ENCODE measurements at places on chromosomes 11 and 22.

- H3K36me3 ChIP-seq = no peaks in the 10 kb centered on the region
- no peak for DNase-seq
- peaks cover 12% of the 10 kb centered on the region for H3K4me1 ChIP-seq
- H3K4me3 ChIP-seq = no peak overlapping the region
Observed at GRCh38 chr11:13208921-13209320, 68.7 kb upstream of the BMAL1 start.

DNA sequence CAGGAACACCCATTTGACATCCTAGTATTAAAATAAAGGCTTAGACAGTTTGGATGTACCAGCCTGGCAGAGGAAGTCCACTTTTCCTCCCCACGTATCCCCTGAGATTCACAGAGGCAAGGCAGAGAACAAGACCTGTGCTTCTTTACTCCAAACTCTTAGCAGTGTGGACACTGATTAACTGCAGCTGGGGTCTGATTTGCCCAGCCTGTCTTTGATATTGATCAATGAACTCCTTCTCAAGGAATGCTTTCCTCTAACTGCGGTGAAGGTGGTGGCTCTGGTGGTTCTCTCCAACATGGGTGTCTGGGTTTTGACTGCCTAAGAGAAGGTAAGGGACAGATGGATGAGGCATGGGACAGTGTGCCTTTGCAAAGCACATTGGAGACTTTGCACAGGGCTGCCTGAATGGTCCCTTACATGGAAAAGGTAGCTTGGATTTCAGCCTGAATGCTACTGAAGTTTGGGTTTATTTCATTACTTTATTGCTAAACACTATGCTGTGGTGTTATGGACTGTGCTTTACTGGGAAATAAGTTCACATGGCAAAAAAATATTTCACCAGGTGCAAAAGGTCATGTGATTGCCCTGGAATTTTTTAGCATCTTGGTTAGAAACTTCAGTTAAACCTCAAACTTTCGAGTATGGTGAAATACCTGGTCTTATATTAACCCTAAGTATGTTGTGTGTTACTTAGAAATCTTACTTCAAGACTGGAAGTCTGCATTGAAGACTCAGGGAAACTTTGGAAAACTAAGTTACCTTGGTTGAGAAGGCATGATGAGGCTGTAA is 1.8 kb downstream of the GAS2 start:
- no peak for DNase-seq
- H3K27ac ChIP-seq = no peak overlapping the region
- no peak overlapping the region for H3K4me3 ChIP-seq
- H3K4me1 ChIP-seq = peaks cover 11% of the 10 kb centered on the region
- no peaks in the 10 kb centered on the region for H3K27me3 ChIP-seq
- H3K36me3 ChIP-seq = no peaks in the 10 kb centered on the region

DNA sequence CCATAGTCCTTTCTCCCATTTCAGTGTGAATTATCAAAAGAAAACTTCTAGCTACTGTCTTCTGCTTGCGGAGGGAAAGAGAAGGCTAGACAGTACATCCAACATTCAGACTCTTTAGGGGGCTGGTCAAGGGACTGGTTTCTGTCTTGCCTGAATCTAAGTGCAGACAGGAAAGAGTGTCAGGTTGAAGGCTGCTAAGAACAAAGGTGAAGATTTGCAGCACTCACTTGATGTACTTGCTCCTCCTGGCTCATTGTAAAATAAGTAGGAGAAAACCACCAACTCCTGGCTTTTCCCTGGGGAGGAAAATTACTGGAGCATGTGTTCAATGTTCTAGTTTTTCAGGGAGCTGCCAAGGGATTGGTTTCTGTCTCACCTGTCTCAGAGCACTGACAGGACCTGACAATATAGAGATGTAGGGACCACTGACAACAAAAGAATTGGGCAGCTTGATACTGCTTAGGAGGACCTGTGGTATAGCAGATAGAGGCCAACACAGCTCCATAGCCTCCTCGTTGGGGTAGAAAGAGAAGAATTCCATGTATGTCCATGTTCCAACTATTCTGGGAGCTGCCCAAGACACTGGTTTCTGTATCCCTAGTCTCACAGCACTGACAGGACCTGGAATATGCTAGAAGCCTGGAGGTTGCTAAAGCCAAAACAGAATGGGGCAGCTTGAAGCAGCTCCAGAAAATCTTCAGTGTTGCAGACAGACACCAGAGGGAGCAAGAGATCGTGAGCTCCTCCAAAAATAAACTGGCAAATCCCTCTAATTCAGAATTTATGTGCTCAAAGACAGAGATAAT is 39.7 kb upstream of the MMP12 start:
- H3K4me3 ChIP-seq = no peak overlapping the region
- no peaks in the 10 kb centered on the region for H3K36me3 ChIP-seq
- H3K27me3 ChIP-seq = no peaks in the 10 kb centered on the region
- H3K4me1 ChIP-seq = no peaks in the 10 kb centered on the region

GRCh38 chr11:116509551-116509950 is 263.2 kb downstream of the BUD13 start:
- H3K27ac ChIP-seq = no peak overlapping the region
- H3K36me3 ChIP-seq = no peaks in the 10 kb centered on the region
- H3K4me3 ChIP-seq = no peak overlapping the region
- H3K4me1 ChIP-seq = no peaks in the 10 kb centered on the region
- no peak for DNase-seq

- H3K4me3 ChIP-seq = no peak overlapping the region
- H3K27ac ChIP-seq = peak overlapping the region; percentile 89
- no peak for DNase-seq
- peaks cover 53% of the 10 kb centered on the region for H3K4me1 ChIP-seq
Observed at GRCh38 chr11:33692541-33692940, 8.1 kb downstream of the C11orf91 start.

DNA sequence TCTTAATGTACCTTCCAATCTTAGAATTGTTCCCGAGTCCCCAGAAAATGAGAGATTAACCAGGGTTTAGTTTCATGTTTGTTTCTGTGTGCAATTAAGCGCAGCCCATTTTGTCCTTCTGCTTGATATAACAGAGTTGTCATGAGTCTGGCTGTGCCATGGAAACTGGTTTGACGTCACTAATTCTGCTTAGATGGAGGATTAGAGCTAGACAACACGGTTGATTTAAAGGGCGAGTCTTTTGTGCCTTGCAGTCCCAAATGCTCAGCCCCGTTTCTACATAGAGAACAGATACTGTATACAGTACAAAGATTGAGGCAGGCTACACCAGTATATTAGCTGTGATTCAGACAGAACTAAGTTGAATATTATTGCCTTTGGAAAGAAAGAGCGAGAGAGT is 45.5 kb upstream of the ALKBH3 start:
- no peaks in the 10 kb centered on the region for H3K36me3 ChIP-seq
- peaks cover 6% of the 10 kb centered on the region for H3K4me1 ChIP-seq
- H3K27ac ChIP-seq = no peak overlapping the region
- H3K27me3 ChIP-seq = no peaks in the 10 kb centered on the region

Data from upper lobe of left lung (tissue), 6 donors.